ENCODE measurements at places on chromosomes 4 and X. TPM values are rescaled to one million over a fixed set of nuclear protein-coding genes. Genes with fewer than 3 reads are reported as not detected.

DNA sequence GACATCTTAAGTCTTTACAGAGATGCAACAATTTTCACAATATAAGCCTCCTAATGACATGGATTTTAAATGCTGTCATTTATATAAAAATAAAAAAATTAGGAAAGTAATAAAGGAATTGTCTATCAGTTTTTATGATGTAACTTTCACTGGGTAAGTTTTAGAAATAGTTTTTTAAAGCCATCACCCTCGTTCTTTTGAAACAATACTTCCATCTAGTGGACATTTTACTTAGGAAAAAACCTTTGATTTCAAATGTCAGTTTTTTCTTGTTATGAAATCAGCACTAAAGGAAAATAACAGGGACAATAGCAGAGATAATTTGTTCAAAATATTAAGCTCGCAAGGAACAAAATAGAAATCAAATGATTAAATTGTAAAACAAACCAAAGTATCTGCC is 24.3 kb upstream of the NDNF start:
- no peak for DNase-seq

GRCh38 chr4:153095448-153096204 is 108.6 kb upstream of the TRIM2 start:
- DNase-seq: no peak

- no peak for DNase-seq
These were observed 942 bp upstream of the APLN start for GRCh38 chrX:129655547-129656249.

DNA sequence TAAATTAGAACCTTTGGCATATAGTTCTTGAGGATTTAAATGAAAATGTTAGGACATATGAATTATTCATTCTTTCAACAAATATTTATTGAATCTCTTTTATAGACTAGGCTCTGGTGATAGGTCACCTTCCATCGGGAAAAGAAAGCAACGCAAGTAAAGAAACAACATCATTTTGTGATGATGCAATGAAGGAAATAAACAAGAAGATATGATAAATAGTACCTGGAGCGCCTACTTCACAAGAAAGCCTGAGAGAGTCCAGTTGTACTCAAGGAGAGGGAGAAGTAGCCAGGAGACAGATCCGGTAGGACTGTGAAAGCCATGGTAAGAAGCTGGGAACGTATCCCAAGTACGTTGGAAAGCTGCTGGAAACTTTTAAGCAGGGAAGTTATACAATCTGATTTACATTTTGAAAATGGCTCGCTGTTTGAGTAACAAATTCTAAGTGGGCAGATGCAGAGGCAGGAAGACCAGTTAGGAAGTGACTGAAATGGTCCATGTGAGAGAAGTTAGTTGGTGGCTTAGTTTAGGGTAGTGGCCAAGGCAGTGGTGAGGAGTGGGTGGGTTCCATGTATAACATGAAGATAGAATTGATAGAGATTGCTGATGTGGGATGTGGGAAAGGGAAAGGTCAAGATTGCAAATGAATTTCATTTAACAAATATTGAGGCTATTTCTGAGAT is 17.7 kb upstream of the CPE start:
- DNase-seq: no peak

DNA sequence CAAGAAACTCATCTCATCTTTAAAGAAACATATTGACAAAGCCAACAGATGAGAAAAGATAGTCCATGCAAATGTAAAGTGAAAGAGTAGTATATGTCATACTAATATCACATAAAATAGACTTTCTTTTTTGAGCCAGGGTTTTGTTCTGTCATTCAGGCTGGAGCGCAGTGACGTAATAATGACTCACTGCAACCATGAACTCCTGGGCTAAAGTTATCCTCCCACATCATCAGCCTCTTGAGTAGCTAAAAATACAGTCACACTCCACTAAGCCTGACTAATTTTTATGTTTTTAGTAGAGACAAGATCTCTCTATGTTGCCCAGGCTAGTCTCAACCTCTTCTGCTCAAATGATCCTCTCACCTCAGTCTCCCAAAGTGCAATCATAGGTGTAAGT is 51.8 kb upstream of the TRAM1L1 start:
- no peak for DNase-seq

GRCh38 chrX:27680726-27681125 is 90.6 kb downstream of the DCAF8L2 start:
- no peak for DNase-seq

GRCh38 chr4:106659371-106659770 is 290.8 kb upstream of the GIMD1 start:
- DNase-seq: no peak

DNA sequence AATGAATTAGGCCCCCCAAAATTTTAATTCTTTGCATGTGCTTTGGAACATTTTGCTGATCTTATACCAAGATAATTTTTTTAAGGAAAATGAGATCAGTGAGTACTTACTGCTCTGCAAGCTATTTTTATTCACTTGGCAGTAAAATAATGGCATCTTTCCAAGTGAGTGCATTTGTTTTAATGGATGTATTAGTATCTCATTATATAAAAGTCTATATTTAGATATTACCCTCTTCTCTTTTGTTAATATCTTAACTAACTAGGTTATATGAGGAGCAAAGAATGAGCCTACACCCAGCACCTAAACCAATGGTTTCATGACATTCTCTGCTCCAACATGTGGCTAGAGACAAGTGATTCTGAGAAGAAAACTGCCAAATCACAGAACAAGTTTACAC is 21.1 kb upstream of the ARAF start:
- no peak for DNase-seq

- peak; percentile 60 for DNase-seq
These were observed 25.9 kb upstream of the CLDN24 start for GRCh38 chr4:183348136-183348535.

- DNase-seq: no peak
These were observed 434.6 kb upstream of the GNPDA2 start for GRCh38 chr4:45160951-45161350.

- DNase-seq: no peak
These were observed 134.2 kb upstream of the SH3RF1 start for GRCh38 chr4:169404960-169405359.

DNA sequence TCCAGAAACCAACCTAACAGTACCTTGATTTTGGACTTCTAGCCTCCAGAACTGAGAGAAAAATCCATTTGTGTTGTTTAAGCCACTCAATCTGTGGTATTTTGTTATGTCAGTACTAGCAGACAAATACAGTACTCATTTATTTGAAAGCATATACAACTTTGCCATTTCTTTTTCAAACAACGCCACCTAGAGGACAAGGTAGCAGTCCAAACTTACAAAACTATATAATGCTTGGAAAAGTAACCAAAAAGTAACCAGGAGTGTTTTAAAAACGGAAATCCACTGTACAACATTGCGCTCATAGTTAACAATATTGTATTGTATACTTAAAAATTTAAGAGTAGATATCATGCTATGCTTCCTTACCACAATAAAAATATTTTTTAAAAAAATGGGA is 37.0 kb upstream of the FGF13 start:
- DNase-seq: no peak

GRCh38 chr4:106587558-106587957 is 219.0 kb upstream of the GIMD1 start:
- DNase-seq: no peak

GRCh38 chr4:134085496-134085895 is 116.1 kb downstream of the PABPC4L start:
- DNase-seq: no peak

GRCh38 chr4:40310225-40310624 is 24.9 kb upstream of the CHRNA9 start:
- no peak for DNase-seq

GRCh38 chr4:141058591-141059512 is 74.4 kb downstream of the RNF150 start:
- no peak for DNase-seq

GRCh38 chrX:115427861-115428410 is 133.0 kb upstream of the PLS3 start:
- DNase-seq: no peak

- DNase-seq: no peak
These were observed 21.1 kb downstream of the PDE6B start for GRCh38 chr4:646460-646859.

DNA sequence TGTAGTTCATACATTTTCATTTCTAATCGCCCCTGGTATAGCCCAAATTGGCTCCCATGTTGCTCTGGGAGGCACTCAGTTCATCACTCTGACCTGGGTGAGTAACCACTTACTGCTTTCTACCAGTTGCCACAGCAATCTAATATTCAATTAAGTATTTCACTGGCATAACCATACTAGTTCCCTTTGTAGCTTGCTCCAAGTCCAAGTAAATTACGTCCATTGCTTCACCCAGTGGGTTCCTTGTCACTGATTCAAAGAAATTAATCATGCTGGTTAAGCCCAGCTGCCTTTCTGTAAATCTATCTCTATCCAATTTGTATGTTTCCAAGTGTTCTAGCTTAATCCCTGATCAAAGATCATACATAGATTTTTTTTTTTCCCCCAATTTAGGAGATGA is 92.0 kb upstream of the CBR4 start:
- DNase-seq: no peak

GRCh38 chr4:13331827-13332226 is 152.3 kb downstream of the RAB28 start:
- no peak for DNase-seq

GRCh38 chr4:143089291-143089690 is 95.4 kb upstream of the USP38 start:
- DNase-seq: no peak

DNA sequence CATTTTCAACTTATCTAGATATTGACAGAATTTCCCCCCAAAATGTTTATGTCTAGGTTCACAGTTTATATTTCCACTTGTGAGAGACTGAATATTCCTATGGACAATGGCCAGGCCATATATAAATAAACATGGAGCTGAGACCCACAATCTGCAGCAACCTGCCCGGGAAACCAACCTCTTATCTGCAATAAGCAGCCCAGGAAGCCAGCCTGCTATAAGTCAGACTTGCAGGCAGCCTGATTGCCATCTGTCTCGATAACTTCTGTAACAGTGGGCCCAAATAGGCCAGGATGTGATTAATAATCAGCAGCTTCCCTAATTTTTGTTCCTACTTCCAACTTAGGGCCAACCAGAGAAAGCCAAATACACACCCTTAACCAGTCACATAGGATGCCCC is 5.2 kb upstream of the NAP1L5 start:
- no peak for DNase-seq

DNA sequence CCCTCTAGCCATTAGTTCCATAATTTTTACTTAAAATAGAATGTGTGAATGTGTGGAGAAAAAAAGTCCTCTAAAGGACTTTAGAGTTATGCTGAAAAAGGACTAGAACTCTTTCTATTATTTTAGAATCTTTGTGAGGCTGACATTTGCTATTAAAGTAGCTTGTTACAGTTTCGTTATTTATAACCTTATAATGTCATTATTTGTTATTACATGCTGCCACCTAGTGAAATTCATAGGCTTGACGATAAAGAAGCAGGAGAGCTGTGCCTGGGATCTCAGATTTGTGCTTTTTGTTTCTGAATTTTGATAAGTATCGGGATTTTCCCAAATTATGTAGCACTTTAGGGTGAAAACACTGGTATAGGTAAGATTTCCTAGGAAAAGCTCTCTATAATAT is 38.5 kb upstream of the TAPT1 start:
- DNase-seq: no peak

DNA sequence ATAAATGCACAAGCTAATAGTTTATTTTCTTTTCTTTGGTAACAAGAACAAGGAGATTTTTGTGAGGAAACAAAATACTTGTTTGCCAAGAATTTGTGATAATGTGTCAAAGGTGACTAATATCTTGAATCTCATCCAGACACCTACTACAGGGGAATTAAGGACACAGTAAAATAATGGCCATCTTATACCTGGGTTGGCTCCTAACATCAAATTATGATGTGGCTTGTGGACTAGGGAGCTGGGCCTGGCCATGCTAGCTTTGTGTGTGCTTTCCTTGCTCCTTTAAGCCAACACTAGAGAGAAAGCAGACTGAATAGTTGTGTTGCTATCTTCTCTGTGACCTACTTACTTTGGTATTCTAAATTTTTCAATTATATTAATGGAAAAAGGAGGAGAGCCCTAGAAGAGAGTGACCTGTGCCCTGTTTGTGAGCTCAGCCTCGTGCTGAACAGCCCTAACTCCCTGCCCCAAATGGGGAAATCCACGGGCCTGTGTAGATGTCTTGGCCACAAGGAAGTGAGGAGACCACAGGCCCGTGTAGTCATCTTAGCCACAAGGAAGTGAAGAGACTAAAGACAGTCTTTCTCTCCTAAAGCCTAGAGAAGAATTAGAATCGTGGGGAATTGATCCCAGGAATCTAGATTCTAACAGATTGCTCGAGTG is 23.3 kb downstream of the ARHGAP24 start:
- peak; percentile 82 for DNase-seq

DNA sequence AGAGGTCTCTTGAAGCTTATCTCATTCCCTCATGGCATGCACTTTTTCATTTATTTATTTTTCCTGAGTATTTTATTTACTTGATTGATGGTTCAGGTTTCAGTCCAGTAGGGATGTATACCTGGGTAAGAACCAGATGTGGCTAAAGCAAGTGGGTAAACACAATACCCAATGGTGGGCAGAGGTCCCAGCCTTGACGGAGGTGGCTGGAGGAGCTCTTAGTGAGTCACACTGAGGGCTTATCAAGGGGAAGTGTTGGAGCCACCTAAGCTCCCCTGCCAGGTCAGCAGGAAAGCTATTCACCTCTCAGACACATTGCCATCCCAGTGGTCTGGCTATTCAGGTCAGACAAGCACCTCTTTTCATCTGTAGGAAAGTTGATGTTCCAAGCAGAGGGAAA is 236.2 kb upstream of the MAGEB16 start:
- no peak for DNase-seq

DNA sequence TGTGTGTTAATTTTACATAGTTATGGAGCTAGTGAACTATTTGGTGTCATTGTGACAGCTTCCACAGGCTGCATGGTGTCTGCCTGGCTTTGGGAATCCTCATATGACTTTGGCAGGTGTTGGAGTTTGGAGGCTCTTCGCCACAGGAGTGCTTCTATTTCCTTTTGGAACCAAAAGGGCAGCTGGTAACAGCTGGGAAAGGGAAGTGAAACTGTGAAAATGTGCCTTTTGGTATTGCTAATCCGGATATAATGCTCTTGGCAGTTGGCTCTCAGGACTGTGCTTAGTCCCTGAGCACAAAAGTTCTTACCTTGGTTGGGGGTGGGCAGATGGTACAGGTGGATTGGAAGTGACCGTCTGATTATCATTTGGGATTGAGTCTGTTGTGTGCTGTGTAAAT is 18.1 kb downstream of the OFD1 start:
- no peak for DNase-seq

Gene SPON2
- 63.3 TPM for total RNA-seq

Gene NXF2B
- not detected for total RNA-seq

Gene SYN1
- total RNA-seq: 2.3 TPM

Gene TMSB15A
- 0.83 TPM for total RNA-seq

Gene SGMS2
- total RNA-seq: 66.8 TPM

Gene DKC1
- 21.6 TPM for total RNA-seq

Gene P2RY10
- total RNA-seq: not detected

Gene SPATA4
- total RNA-seq: 0.76 TPM

Gene CITED1
- not detected for total RNA-seq

Gene PITX2
- total RNA-seq: 0.43 TPM

Gene HOPX
- 63.5 TPM for total RNA-seq

Gene TCP11X2
- total RNA-seq: not detected
